ENCODE measurements at places on chromosomes 7 and 10. TPM values are rescaled to one million over a fixed set of nuclear protein-coding genes. Genes with fewer than 3 reads are reported as not detected.

The PPP1R17 gene
- not detected for total RNA-seq

The PTF1A gene
- not detected for total RNA-seq

The SEMA3E gene
- 1.9 TPM for total RNA-seq

The FBXO24 gene
- 0.14 TPM for total RNA-seq

The PDK4 gene
- total RNA-seq: 433 TPM

The EPO gene
- not detected for total RNA-seq

The ANXA8L1 gene
- not detected for total RNA-seq

The MALRD1 gene
- 3.4 TPM for total RNA-seq

The TMEM270 gene
- not detected for total RNA-seq

The SGCE gene
- 67.2 TPM for total RNA-seq

DNA sequence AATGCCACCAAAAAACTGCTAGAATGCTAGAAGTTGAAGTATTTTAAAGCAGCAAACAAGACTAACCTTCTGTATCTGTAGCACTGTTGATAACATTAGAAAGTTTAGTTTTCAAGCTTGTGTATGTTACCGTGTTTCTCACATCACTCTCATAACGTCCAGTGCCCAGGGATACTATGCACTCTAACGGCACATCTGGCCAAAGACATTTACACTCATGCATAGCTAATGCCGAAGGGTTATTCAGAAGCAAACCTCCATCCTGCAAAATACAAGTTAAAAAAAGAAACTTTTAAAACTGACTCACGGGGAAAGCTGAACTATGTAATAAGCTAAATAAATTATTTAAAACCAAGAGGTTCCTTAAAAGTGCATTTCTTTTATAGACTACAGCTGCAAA lies 22.9 kb upstream of the NRCAM start:
- DNase-seq: no peak

GRCh38 chr7:55931421-55932151 lies 20.1 kb upstream of the MRPS17 start:
- DNase-seq: no peak

DNA sequence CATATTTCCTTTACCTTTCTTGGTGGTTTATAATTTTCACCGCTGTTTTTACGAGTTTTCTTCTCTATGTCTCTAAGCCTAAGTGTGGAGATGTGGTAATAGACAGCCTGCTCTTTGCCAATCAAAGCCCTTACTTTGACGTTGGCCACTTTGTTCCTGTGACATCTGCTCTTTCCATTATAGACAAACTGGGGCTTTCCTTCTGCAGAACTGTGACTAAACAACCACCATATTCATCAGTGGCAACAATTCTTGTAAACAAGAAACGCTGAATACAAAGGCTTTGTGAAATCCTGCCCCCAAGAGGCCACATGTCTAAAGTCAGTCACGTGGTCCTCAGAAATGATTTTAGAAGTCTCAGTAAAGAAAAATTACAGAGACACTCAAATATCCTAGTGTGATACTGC lies 59.6 kb upstream of the CAPZA2 start:
- DNase-seq: no peak

DNA sequence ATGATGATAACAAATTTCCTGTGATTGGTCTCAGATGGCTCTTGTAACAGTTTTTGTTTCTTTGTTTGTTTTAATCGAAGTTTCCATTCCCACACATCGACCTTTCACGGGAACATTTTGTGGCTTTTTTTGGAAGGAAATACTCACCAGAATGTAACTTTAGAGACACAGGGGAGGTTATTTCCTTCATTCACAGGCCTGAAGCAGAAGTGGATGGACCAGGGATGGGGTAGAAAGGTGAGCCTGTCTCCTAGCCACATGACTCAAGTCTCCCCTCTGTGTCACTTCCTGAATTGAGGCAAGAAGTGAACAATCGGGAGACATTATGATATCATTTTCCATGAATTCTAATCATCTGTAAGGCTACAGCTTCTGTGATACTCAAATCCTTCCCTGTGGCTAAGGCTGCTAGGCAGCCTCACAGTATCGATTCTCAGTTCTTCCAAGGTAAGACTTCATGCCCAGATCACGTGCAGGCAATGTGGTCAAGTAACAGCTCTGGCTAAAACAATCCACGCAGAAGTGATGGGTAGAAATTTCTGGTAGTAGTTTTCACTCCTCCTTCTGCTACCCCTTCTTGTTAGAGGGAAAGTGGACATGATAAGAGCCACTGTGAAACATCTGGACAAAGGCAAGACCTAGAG lies 203.9 kb upstream of the NEBL start:
- no peak for DNase-seq

- DNase-seq: no peak
These were observed 53.6 kb upstream of the PODXL start for GRCh38 chr7:131610007-131610406.

DNA sequence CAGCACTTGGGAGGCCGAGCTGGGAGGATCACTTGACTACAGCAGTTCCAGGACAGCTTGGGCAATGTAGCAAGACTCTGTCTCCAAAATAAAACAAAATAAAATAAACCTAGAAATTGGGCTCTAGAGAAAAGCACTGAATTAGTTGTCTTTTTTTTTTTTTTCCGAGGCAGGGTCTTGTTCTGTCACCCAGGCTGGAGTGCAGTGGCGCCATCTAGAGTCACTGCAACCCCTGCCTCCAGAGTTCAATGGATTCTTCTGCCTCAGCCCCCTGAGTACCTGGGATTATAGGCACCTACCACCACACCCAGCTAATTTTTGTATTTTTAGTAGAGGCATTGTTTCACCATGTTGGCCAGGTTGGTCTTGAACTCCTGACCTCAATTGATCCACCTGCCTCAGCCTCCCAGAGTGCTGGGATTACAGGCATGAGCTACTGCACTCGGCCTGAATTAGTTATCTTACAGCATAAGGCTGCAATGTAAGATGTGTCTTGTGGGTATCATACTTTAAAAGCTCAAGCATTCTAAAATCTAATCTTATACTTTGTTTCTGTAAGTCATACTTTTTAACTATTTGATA lies 12.8 kb downstream of the MEIG1 start:
- no peak for DNase-seq
